ENCODE measurements at places on chromosomes 4 and X.

GRCh38 chr4:47071901-47072341 is 40.6 kb downstream of the GABRB1 start:
- DNase-seq: no peak

DNA sequence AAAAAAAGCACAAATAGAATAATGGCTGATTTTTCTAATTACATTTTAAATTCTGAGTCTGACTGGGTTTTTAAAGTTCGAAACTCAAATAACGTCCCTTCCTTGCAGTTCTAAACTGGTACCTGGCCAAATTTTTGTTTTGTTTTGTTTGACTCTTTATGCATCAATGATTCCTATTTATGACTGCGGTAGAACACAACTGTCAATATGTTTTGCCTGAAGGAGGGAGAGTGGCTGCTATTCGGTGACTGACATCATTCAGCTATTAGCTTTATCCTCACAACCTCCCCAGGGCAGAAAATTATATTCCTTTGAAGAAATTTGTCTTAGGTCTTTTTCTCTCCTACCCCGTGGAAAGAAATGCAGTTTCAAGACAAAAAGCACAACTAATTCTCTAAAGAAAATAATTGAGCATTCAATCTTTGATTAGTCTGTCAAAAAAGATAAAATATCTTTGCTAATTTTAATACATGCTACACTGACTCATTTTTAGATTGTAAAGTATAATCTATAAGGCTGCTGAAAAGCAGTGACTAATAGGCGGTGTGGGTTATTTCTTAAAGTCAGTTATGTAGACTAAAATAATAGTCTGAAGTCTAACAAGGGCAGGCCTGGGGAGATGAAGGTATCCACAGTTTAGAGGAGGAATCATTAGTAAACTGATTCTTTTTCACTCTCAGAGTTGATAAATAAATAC is 61.9 kb downstream of the TMEM150C start:
- DNase-seq: no peak

DNA sequence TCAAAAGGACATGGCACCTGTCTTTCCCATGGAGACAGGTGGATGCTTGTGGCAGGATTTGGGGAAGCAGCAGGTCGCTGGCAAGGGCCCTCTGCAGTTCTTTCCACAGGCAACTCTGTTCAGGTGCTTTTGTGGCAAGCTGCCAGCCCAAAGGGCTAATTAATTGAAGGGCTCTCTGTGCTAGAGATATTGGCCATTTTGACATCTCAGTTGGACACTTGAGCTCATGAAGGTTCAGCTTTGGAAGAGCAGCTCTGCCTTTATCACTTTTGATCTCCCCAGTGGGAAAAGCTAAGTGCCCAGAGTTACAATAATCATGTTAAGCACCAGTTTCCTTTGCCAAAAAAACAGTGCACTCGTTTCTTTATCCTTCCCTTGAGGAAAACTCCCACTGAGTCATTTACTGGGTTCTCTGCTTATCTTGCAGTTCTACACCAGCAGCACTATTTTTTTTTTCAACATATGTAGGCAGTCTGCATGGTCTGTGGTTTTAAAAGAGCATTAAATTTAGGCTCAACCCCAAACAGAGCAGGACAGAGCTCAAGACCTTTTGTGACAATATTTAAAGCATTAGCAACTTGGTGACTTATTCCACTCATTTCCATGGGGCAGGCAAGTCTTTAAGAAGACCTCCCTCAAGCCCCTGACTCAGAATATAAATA is 336.4 kb upstream of the RASGEF1B start:
- no peak for DNase-seq

- no peak for DNase-seq
Measured at GRCh38 chr4:30839583-30840520, 119.7 kb downstream of the PCDH7 start.

GRCh38 chr4:39046249-39046648 is 14.0 kb upstream of the TMEM156 start:
- no peak for DNase-seq

DNA sequence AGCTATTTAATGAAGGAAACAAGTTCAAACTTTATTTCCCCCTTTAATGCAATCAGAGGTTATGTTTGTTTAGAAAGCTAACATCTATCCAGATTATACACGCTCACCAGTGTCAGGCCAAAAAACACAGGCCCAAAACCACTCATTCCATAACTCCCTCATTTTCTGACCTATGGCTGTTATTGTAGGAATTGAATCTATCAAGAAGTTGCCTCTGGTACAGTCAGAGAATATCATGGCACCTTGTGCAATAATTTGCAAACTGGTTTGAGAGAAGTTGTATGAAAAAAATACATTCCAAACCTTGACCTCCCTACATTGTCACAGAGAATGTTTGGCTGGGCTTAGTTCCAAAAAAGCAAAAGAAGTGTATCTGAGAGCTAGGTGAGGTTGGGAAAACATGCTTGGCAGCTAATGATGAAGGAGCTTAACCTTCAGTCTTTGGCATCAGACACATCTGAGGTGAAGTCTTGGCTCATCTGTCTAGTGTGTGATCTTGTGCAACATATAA is 591.0 kb downstream of the ANKRD50 start:
- DNase-seq: no peak

GRCh38 chrX:65635822-65636221 is 31.6 kb upstream of the MSN start:
- no peak for DNase-seq

DNA sequence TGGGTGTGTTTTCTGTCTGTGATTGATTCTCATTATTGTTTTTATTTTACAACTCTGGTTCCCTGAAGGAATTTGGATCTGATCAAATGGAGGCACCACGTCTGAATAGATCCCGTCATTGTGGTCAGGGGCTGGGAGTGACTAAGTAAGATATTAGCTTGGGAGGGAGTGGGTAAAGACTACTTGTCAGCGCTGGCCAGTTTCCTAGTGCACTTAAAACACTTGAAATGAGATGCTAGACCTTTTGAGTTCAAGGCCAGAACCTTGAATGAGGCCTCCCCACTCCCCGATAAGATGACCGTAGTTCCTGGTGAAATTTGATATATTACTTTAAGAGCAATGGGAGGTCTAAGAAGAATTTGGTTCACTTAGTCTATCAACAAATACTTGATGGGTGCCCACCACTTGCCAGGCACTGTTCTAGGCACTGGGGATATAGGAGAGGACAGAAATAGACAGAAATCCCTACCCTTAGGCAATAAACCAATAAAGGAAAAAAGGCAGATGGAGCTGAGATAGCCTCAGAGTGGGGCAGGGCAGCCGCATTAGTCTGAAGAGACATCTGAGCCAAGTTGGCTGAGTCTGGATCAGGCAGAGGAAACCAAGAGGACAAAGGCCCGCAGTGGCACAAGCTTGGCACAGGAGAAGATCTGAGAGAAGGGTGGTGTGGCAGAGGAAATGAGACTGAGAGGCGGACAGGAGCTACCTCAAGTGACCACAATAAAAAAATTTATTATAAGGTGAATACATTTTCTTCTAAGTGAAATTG is 11.8 kb downstream of the FAM184B start:
- no peak for DNase-seq

- DNase-seq: peak; percentile 19
Measured at GRCh38 chr4:95181243-95181995, 367.4 kb downstream of the UNC5C start.

- DNase-seq: no peak
Measured at GRCh38 chr4:54902271-54902670, 223.1 kb downstream of the KDR start.

DNA sequence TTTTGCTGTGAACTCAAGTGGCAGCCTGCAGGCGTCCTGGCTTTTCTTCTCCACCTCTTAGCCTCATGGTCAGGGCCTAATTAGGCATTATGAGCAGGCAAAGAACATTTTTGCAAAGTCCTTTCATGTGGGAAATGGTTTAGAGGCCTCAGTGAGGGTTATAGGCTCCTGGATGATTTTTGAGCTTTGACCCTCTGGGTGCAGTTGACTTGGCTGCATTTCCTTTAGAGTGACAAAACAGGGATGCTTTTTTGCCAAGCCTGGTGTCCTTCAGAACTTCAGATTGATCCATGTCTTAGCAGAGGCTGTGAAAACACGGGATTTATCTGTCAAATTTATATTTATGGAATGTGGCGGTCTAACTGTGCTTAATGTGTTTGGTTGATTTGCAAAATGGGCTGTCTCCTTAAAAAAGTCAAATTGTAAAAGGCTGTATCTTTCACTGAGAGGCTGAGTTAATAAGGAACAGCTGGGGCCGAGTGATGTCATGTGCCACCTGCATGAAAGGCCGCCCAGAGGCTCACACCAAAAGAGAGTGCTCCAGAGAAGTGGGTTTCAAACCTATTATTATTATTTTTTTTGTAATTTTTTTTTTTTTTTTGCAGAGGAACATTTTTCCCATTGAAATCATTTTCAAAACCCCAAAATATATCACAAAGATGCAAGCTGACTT is 192.2 kb upstream of the ARX start:
- DNase-seq: no peak

GRCh38 chrX:46850771-46851170 is 13.9 kb downstream of the RP2 start:
- no peak for DNase-seq

DNA sequence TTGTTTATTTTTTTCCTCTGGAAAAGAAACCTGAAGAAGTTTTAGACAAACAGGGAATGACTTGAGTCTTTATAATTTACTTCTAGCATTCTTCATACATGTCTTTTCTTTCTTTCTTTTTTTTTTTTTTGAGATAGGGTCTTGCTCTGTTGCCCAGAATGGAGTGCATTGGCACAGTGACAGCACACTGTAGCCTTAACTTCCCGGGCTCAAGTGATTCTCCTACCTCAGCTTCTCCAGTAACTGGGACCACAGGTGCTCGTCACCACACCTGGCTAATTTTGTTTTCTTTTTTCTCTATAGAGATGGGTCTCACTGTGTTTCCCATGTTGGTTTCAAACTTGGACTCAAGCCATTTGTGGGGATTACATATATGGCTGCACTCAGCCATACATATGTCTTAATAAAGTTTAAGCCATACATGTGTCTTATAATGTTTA is 71.8 kb downstream of the RAPGEF2 start:
- no peak for DNase-seq

GRCh38 chr4:147174591-147174990 is 228.9 kb upstream of the TTC29 start:
- no peak for DNase-seq

DNA sequence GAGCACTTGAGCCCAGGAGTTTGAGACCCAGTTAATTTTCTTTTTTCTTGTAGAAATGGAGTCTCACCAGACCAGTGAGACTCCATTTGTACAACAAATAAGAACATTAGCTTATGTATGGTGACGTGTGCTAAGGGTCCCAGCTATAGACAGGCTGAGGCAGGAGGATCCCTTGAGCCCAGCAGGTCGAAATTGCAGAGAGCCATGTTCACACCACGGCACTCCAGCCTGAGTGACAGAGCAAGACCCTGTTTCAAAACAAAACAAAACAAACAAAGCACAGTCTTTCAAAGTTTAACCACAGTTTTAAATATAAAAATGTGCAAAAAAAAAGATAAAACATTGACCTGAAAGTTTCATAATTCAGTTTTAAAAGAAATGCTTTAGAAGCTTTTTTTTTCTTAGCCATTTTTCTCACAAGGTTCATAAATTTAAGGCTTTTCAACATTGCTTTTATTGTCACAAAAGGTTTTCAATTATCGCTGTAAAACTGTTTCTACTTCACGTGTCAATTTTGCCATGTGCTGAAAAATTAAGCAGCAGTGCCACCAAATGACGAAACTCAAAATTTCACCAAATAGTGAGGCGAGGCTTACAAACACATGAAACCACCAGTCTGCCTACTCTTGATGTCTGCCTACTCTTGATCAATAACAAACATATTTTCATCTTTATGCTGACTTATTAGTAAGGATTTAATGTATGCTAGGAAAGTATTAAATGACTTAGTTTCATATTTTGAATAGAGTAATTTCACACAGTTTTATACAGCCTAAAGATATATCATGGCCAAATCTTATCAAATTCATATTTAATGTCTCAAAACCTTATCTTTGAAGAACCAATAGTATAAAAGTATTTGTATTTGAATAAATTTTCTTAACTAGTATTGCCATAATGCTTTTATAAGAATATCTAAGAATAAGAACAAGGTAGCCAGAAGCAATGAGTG is 126.3 kb downstream of the NEK1 start:
- DNase-seq: peak; percentile 55

DNA sequence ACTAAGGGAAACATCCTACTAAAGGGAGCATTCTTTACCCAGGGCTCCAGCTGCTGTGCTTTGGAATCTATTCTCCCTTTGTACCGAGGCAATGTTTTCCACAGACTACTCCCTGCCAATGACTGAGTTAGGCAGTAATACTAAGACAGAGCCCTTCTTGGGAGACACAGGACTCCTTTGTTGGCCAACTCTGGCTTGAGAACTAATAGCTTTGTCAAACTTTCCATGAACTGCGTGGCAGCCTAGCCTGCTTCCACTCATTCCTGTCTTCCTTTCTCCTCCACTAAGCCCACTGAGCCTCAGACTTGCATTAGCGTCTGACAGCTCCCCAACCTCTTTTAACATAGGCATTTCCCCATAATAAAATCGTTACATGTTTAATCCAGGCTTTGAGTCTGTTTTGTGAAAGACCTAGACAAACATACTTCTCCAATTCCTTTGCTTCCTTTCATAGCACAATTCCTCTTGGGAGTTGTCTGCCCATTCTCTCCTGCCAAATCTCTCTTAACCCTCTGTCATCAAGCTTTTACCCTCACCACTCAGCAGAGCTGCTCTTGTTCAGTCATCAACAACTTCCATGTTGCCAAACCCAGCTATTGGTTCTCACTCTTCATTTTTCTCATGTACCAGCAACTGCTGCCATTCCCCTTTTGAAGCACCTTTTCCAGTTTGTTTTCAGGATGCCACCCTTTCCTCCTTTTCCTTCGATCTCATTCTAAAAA is 300.3 kb upstream of the IGFBP7 start:
- DNase-seq: no peak

GRCh38 chrX:115345615-115346014 is 56.1 kb downstream of the LUZP4 start:
- DNase-seq: no peak

GRCh38 chrX:38206542-38206941 is 14.1 kb downstream of the SRPX start:
- no peak for DNase-seq

DNA sequence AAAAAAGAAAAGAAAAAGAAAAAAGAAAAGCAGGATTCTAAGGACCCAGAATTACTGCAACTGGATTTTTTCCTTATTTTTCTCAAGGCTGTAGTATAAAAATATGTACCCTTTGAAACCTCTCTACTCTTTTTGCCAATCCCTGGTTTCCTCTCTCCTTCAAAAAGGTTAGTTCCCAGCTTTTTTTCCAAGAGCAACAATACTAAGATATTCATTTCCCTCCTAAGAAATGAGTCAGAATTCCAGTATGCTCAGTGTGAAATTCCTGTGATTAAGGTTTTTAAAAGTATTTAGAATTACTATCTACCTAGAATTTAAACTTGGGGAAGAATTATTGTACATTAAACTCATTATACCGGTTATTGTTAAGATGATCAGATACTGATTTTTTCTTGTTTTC is 22.0 kb downstream of the SMIM14 start:
- DNase-seq: no peak

DNA sequence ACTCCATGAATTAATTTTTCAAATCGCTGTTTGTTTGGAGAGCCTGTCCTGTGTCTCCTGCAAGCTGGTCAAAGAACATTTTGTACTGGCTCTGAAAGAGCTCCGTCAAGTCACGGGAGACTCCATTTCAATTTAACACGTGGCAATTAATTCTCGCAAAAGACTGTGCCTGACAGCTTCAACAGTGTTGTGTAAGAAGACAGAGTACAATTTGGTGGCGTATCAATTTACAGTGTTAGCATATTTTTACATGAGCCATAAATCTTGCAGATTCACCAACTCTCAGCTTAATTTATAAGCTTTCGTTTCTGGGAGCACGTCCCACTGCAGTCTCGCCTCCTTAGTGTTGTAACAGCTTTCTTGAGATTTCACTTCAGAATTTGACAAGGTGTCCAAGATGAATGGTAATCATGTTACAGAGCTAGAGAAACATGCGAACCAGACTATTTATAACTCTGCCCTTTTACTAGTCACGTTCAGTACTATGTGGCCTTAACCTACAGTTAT is 70.8 kb downstream of the RWDD4 start:
- no peak for DNase-seq

Measured in activated CD4-positive, alpha-beta T cell treated with anti-CD3 and anti-CD28 coated beads, Interleukin-2, Interleukin-4, amounts not matched to agents 100 ng/mL and 50 ng/mL, durations not matched to agents 16 hours and 8 hours (primary cell).